ENCODE measurements at places on chromosomes 7 and 10. TPM values are rescaled to one million over a fixed set of nuclear protein-coding genes. Genes with fewer than 3 reads are reported as not detected.

FAM25A gene
- total RNA-seq, result not detected

LEP gene
- total RNA-seq, result not detected

PIP gene
- not detected for total RNA-seq

GRCh38 chr7:69047151-69047754 is 551.0 kb upstream of the AUTS2 start:
- DNase-seq, result no peak

- no peak for DNase-seq
Observed at GRCh38 chr7:1505731-1506550, 1.8 kb upstream of the INTS1 start.

- no peak for DNase-seq
Observed at GRCh38 chr10:49123981-49124950, 8.9 kb upstream of the VSTM4 start.

FAS gene
- total RNA-seq, result 48.3 TPM

DNA sequence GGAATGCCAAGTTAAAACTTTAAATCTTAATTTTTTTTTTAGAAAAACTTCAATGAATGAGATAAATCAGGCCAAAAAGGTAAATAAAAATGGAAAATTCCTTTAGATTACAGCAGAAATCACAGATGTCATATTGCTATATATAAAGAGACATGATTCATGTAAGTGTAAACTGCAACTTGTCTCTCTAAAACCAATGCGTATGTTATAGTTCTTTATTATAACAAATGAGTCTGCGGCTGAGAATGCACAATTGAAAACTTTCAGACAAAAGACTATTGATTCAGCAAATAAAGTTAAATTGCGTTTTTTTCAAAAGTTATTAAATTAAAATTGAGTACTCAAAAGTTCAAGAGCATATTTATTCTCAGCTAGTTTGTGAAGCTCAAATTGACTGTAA is 425.3 kb downstream of the PARD3 start:
- no peak for DNase-seq

DNA sequence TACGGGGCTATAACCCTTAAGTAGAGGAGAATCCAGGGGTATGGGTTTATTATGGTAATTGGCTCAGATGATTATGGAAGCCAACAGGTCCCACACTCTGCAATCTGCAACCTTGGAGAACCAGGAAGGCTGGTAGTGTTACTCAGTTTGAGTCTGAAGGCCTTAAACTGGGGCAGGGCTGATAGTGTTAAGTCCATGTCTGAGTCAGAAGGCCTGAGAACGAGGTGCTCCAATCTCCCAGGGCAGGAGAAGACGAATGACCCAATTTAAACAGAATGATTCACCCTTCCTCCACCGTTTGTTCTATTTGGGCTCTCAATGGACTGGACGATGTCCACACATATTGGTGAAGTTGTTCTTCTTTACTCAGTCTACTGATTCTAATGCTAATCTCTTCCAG is 244.5 kb upstream of the PTER start:
- no peak for DNase-seq

Data from urinary bladder (tissue), 4 donors.